ENCODE measurements at places on chromosomes 3 and 15.

DNA sequence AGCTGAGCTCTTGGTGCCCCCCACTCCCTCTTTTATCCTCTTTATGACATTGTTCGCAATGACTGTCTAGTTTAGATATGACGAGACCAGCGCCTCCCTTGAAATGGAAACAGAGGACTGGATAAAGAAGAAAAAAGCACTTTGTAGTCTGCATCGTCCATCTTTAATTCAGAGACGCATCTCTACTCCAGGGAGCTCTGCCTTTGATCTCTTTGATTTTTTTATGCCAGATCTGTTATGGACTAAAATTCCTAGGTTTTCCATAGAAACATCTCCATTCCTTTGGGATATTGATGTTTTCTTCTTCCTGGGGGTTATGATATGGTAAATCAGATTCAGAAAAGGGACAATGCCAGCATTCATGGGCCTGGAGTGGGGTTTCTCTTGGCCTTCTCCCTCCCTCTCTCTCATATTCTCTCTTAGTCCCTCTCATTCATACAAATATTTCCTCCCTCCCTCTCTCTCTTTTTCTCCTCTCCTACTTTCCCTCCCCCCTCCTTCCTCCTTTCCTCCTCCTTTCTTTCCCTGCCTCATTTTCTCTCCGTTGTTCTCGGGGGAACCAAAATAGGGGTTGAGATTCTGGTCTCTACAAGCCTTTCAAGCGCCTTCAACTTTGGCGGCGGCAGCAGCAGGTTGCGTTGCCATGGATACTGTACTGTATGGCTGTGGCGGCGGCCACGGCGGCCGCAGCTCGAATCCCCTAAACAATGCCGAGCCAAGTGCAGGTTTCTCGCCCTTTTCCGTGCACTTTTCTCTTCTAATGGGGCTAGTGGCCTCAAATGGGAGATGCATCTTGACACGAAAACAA is 45.5 kb downstream of the ZIC4 start:
- no peak for DNase-seq

- no peak for DNase-seq
These were observed 21.6 kb downstream of the MESD start for GRCh38 chr15:80967991-80968510.

DNA sequence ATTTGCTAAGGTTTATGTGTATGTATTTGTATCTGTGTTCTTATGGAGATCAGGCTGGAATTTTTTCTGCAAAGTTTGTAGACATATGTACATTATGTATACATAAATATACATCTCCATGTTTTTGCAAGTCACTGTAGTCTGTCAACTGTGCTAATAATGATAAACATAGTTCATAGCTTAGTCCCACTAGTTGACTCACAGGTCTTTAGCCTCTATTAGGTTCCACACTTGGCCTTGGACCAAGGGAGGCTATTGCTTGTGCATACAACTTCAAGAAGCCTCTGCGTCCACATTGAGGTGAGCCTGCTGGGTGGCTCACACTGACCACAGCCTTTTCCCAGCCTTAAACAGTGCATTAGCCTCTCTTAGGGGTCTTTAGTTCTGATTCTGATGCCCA is 243.8 kb upstream of the PEX5L start:
- DNase-seq: no peak

- no peak for DNase-seq
These were observed 138.3 kb downstream of the CCNL1 start for GRCh38 chr3:157021679-157022078.

DNA sequence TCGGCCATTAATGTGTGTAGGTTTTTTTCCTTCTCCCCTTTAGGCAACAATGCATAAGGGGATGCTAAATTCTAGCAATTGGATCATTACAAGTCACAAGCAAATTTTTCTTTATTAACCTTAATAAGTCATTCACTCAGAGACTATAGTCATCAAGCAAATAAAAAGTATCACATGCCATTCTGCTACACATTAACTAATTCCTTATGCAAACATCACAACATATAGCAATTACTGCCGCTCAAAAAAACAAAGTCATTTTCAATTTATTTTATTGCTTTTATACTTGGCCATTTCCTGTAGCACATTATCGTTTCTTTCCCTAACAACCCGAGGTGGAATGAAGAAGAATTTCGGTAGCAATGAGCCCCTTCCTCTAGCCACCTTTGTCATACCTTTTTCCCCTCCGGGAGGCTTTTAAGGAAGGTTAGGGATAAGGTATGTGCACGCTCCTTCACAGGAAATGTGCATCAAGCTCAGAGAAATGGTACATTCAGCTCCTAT is 421.2 kb downstream of the TIGIT start:
- DNase-seq: no peak

DNA sequence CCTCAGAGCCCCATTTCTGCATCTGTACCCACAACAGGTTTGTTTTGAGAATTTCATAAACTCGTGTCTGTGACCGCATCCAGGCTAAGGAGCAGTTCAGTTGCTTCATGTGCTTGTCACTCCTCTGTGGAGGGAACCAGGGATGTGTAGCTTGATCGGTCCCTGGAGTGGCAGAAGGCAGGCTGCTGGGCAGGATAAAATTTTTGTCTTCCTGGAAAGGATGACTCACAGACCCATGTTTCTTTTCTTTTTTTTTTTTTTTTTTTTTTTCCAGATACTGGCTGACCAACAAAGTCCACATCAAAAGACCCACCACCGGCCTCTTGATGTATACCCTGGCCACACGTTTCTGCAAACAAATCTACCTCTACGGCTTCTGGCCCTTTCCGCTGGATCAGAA is 70.1 kb downstream of the ST8SIA2 start:
- no peak for DNase-seq

- no peak for DNase-seq
These were observed 8.5 kb upstream of the CCDC80 start for GRCh38 chr3:112649478-112649735.

DNA sequence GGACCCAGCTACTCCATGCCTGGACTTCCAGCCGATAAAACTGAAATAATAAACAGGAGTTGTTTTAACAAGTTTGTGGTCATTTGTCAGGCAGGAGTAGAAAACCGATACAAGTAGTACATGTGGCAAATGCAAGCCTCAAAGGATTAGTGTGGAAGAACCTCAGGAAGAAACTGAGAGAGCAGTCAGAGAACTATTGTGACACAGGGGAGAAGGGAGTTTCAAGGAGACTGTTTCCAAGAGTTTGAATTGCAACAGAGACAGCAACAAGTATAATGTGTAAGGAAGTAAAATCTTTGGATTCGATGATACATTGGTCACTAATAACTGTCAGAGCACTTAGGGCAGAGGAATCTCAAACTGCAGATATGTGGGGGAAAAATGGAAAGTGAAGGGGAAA is 450.6 kb upstream of the ARHGEF26 start:
- no peak for DNase-seq

- DNase-seq: no peak
These were observed 599.4 kb downstream of the UNC13C start for GRCh38 chr15:54577476-54578250.

- DNase-seq: no peak
These were observed 111.2 kb downstream of the EOMES start for GRCh38 chr3:27610800-27611525.

Measured in stimulated activated CD4-positive, alpha-beta T cell treated with anti-CD3 and anti-CD28 coated beads, Interleukin-1b, Interleukin-23, amount 100 ng/mL, for 1 hour (primary cell).